ENCODE measurements at places on chromosomes 7 and 10.

DNA sequence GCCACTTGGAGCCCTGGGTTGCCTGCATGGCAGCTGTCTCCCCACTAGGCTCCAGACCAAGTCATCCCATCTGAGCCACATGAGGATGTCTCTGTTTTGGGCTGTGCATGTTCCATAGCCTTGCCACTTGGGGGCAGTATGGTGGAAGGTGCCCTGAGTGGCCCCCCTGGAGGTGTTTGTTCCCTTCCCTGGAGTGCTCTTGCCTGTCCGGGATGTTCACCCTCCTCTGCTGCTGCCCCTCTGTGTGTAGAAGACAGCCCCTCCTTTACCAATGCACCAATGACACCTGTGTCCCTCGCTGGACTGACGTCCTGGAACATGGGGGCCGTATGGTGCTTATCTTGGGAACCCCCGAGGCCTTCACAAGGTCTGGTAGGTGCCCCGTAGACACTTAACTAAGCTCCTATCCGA lies 100.2 kb downstream of the ACTR3B start:
- no peak for DNase-seq

GRCh38 chr7:69959789-69960499 lies 361.7 kb downstream of the AUTS2 start:
- no peak for DNase-seq

- no peak for DNase-seq
Observed at GRCh38 chr10:12656518-12657142, 307.3 kb downstream of the CAMK1D start.

- DNase-seq = no peak
Observed at GRCh38 chr7:54643064-54643463, 100.9 kb downstream of the VSTM2A start.

GRCh38 chr10:70778267-70778924 lies 6.8 kb downstream of the TBATA start:
- no peak for DNase-seq

GRCh38 chr10:122113161-122113944 lies 124.4 kb downstream of the TACC2 start:
- no peak for DNase-seq

GRCh38 chr7:116809636-116810266 lies 52.6 kb upstream of the CAPZA2 start:
- DNase-seq = no peak

GRCh38 chr7:154943906-154944305 lies 59.0 kb downstream of the PAXIP1 start:
- no peak for DNase-seq

DNA sequence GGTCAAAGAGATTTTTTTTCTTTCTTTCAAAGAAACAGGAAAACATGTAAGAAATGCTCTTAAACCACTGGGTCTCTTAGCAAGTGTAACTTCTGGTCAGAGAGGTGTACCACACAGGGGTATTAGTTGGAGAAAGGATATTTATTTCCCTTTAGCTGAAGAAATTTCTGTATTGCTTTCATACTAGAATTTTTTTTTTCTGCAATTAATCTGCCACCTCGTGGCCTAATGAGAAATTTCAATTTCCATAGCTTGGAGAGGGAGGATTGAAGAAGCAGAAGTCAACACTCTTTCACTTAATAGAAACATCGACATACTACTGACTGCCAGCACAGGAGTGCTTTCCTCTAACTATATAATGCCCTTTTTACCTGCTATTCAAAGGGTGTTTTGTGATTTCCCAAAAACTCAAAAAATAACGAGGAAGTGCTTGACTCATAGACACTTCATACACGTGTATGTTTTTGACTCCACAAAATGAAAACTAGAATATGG lies 177.6 kb upstream of the NAMPT start:
- DNase-seq = no peak

- DNase-seq = no peak
Observed at GRCh38 chr10:77500754-77501151, 136.9 kb downstream of the KCNMA1 start.

DNA sequence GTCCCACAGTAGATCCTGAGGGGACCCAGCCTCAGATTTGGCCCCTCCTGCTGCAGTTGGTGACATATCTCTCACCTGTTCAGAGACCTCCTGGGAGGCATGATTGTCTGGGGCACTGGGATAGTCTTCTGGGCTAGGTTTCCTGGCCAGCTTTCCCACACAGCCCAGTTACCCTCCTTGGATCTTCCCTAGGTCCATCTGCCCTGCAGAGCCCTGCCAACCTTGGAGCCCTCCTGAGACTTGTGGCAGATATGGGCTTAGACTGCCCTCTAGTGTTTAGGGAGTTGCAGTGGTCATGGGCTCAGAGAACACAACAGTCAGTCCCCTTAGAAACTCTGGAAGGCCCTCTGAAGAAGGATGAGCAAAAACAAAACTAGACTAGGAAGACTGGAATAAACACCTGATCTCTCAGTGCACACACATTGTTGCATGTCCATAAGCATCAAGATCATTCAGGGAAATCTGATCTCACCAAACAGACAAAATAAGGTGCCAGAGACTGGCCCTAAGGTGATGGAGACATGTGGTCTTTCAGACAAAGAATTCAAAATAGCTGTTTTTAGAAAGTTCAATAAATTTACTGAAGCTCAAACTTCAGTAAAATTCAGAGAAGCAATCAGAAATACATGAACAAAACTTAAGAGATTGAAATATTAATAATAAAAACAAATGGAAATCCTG lies 324.6 kb downstream of the ATRNL1 start:
- DNase-seq = no peak

DNA sequence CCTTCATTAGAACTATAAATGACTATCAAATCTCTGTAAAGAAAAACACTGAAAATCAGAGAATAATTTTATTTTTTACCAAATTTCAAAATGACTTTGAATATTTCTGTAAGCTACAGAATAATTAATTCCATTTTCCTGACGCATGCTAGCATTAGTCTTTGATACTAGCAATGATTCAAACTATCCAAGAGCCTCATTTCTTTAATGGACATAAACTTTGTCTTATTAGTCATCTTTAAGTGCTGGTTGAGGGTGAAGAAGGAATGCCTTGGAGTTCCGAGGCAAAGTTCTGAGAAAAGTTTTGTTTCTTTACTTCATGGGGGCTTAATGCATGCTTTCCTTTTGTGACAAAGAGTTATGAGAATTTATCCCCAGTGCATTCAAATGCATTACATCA lies 137.3 kb downstream of the AGMO start:
- no peak for DNase-seq

DNA sequence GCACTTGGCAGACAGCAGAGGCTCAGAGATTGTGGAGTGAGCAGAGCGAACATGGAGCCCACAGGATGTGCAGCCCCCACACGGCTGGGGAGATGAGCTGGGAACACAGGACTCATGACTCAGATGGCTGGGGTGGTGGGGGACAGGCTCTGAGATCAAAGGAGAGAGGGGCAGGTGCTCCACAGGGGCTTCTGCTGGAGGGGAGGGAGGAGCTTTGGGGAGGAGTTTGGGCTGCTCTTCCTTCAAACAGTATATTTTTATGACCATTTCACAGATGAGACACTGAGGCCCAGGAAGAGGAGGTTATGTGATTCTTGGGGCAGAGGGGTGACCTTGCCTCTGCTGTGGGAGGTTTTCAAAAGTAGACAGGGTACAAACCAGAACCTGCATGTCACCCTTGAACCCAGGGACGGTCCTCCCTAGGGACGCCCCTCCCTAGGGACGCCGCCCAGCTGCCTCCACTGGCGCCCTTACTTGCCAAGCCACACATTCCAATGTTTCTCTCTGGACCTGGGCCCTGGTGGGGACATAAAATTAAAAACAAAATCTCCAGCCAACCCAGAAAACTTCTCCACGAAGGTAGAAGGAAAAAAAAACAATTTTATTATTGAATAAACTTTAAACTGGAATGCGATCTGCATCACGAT lies 981 bp upstream of the CRYGN start:
- no peak for DNase-seq

- no peak for DNase-seq
Observed at GRCh38 chr7:140521421-140521820, 42.1 kb upstream of the MKRN1 start.

Measured in stimulated activated CD8-positive, alpha-beta memory T cell treated with anti-CD3 and anti-CD28 coated beads, Interleukin-12 subunit alpha, Interleukin-12 subunit beta, amount 100 ng/mL, for 4 hours (primary cell).